Fibroblast of villous mesenchyme (primary cell): ENCODE measurements at places on chromosomes 12 and 14. TPM values are rescaled to one million over a fixed set of nuclear protein-coding genes. Genes with fewer than 3 reads are reported as not detected.

GXYLT1 gene
- 11.0 and 22.0 TPM in 2 replicates for total RNA-seq

PRR4 gene
- total RNA-seq: 2.3 and 3.5 TPM in 2 replicates

TMBIM4 gene
- 80.5 and 175 TPM in 2 replicates for total RNA-seq

GLIPR1L1 gene
- not detected in 2 replicates for total RNA-seq

ZFHX2 gene
- under 0.01 TPM in 2 replicates for total RNA-seq

OAS3 gene
- 10.3 and 12.5 TPM in 2 replicates for total RNA-seq

GSC gene
- not detected in 2 replicates for total RNA-seq

BAZ1A gene
- total RNA-seq: 29.6 and 49.2 TPM in 2 replicates

HHIPL1 gene
- total RNA-seq: 3.9 TPM in 2 replicates

ADAMTS20 gene
- under 0.01 TPM in 2 replicates for total RNA-seq

BDKRB2 gene
- 51.5 and 105 TPM in 2 replicates for total RNA-seq

SERPINA10 gene
- total RNA-seq: not detected in 2 replicates

RNF212B gene
- not detected in 2 replicates for total RNA-seq

VRTN gene
- total RNA-seq: not detected in 2 replicates

C12orf54 gene
- total RNA-seq: not detected in 2 replicates

RNASE1 gene
- total RNA-seq: not detected in 2 replicates

WNK1 gene
- 70.5 and 92.4 TPM in 2 replicates for total RNA-seq

ZDHHC22 gene
- not detected in 2 replicates for total RNA-seq

GTF2A1 gene
- total RNA-seq: 20.9 and 28.9 TPM in 2 replicates

TAS2R50 gene
- total RNA-seq: 5.8 and 7.3 TPM in 2 replicates

KSR2 gene
- total RNA-seq: not detected in 2 replicates

PLEKHG7 gene
- total RNA-seq: not detected in 2 replicates

SLC38A4 gene
- total RNA-seq: 11.0 and 23.7 TPM in 2 replicates

KRT79 gene
- not detected in 2 replicates for total RNA-seq

RPS6KL1 gene
- 1.6 and 2.2 TPM in 2 replicates for total RNA-seq

IFI27 gene
- total RNA-seq: 51.4 and 103 TPM in 2 replicates

KCNH3 gene
- under 0.01 TPM in 2 replicates for total RNA-seq

TMPRSS12 gene
- under 0.01 TPM in 1 of 2 replicates, not detected in the other for total RNA-seq

PMEL gene
- total RNA-seq: 1.3 TPM in 2 replicates

CIROP gene
- total RNA-seq: not detected in 2 replicates
